Activated CD4-positive, alpha-beta T cell treated with anti-CD3 and anti-CD28 coated beads, Interleukin-2, Interleukin-6, amounts not matched to agents 100 ng/mL and 50 ng/mL, durations not matched to agents 16 hours and 8 hours (primary cell): ENCODE measurements at places on chromosomes 16 and 17.
A peak's percentile ranks its signal among the peaks of the same experiment; 100 is the strongest.

GRCh38 chr17:82689077-82689476, 9.4 kb downstream of the RAB40B start:
- DNase-seq, result no peak

- peak; percentile 23 for DNase-seq
Observed at GRCh38 chr17:81365601-81366585, 29.4 kb upstream of the BAHCC1 start.

GRCh38 chr17:4110152-4110551, 32.7 kb downstream of the ZZEF1 start:
- no peak for DNase-seq

GRCh38 chr16:46850619-46851555, 19.9 kb upstream of the C16orf87 start:
- no peak for DNase-seq
